ENCODE measurements at places on chromosomes 7 and 10. TPM values are rescaled to one million over a fixed set of nuclear protein-coding genes. Genes with fewer than 3 reads are reported as not detected.
A peak's percentile ranks its signal among the peaks of the same experiment; 100 is the strongest.

DNA sequence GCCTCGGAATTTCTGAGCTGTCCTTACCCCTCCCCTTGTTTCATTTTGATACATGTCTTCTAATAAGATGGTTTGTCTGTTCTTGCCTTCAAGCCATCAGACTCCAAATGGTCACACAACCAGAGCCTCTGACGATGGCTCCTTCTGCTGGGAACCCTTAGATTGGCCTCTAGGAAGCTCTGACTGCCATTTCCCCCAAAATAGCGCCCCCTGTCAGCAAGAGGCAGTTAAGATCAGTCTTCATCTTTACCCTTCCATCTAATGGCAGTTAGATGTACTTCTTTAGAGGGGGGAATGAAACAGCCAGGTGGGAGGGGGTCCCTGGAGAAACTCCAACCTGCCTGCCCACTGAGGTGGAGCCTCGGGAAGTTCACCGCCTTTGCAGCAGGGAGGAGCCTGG lies 85.8 kb upstream of the GPR22 start:
- no peak for DNase-seq

- no peak for DNase-seq
Observed at GRCh38 chr10:53022611-53023088, 250.1 kb upstream of the MBL2 start.

EPO gene
- 0.41 TPM for polyA plus RNA-seq

- no peak for DNase-seq
Observed at GRCh38 chr10:101489355-101489754, 98.7 kb downstream of the POLL start.

GRCh38 chr10:89782470-89782869 lies 81.1 kb downstream of the KIF20B start:
- DNase-seq: no peak

GRCh38 chr10:114613237-114613979 lies 44.7 kb downstream of the ABLIM1 start:
- no peak for DNase-seq

GRCh38 chr7:4841007-4841784 lies 20.6 kb downstream of the PAPOLB start:
- no peak for DNase-seq

DNA sequence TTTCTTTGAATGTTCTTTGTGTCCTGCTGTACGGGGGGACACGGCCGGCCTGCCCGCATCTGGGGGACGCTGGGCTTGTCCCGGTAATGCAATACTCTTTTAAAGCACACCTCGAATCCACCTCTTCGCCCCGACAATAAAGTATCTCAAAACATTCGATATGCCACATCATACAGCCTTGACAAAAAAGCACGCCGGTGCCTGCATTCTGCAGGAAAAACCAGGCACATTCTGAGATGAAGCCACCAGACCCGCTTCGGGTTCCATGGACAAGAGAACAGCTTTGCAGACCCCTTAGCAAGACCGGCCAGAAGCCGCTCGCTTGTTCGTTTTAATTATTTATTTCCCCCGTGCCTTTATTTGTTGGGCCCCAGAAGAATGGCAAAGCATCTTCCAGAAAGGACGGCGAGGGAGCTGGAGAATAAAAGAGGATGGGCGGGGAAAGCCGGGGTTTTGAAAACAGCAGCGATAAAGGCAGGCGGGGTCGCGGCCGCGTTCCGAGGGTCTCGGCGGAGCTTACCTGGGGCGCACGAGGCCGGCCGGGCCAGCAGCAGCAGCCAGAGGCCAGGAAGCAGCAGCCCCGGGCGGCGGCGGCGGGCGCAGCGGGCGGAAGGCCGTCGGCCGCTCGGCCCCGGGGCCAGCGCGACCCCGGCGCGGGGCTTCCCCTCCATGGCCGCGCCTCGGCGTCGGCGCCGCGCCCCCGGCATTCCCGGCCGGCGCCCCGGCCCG lies 462 bp downstream of the KIAA1549 start:
- no peak for DNase-seq

- DNase-seq: no peak
Observed at GRCh38 chr7:48660306-48660870, 264.0 kb upstream of the CDC14C start.

DNA sequence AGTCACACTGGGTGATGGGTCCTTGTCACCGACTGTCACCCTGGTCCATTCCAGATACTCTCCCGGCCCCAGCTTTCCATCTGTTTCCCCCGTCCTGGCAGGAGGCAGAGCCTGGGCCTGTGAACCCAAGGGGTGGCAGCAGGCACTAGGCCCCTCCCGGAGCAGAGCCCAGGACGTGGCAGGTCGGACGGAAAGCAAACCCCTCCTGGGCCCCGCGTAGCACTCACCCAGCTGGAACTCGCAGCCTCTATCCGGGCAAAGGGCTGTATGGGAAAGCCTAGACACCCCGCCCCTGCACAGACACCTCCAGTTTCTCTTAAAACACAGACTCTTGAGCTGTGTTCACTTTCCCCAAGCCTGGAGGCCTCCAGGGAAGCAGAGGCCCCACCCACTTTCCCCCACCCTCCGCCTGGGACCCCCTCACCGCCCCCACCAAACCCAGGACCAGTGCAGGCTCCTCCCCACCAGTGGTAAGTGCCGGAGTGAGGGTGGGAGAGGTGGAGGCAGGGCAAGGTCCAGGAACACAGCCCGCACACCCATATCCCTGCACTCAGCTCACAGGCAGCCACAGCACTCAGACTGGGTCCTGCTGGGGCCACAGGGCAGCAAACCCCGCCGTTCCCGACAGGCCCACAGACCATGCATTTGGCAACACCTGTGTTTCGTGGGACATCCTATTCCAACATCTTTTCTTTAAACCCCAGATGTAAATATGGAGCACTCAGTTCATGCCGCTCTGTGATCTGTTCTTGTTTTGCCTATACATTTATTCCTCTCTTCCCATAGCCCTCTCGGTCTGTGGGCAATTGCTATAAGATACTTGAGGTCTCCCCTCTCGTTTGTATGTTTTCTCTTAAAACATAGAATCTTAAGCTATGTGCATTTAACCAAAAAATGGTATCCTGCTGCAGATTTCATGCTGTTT lies 98.2 kb upstream of the PDGFA start:
- no peak for DNase-seq

- DNase-seq: no peak
Observed at GRCh38 chr7:47782022-47782421, 166.2 kb downstream of the PKD1L1 start.

DNA sequence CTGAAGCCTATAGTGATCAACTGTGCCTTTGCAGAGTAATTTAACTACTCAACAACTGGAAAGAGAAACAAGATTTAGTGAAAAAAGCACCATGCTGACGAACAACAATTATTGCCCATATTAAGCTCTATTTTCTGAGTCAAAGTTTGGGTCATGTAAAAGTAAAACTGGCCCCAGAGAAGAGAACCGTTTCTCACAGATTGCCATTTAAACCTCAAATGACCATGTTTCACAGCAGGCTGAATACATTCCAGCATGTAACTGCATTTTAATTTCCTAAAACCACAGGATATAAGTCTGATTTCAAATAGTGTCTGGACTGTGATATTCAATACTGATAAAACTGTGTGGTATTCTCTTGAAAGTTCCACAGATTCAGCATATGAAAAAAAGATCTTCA lies 140.7 kb downstream of the ATE1 start:
- DNase-seq: no peak

GRCh38 chr7:50397971-50398324 lies 52.2 kb downstream of the FIGNL1 start:
- no peak for DNase-seq

NKX6-2 gene
- not detected for polyA plus RNA-seq

DNA sequence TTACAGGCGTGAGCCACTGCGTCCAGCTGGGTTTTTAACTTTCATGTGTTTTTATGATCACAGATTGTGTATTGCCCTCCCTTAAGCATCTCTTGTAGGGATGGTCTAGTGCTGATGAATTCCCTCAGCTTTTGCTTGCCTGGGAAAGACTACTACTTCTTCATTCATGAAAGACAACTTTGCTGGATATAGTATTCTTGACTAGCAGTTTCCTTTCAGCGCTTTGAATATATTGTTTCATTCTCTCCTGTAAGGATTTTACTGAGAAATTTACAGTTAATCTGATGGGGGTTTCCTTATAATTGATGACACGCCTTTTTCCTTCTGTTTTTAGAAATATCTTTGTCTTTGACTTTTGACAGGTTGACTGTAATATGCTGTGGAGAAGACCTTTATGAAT lies 33.2 kb downstream of the STK31 start:
- no peak for DNase-seq

GRCh38 chr10:28492116-28492920 lies 40.6 kb upstream of the WAC start:
- no peak for DNase-seq

GRCh38 chr7:80263333-80263732 lies 128.7 kb downstream of the GNAI1 start:
- DNase-seq: no peak

CRPPA gene
- 0.66 TPM for polyA plus RNA-seq

PSMA2 gene
- polyA plus RNA-seq: 112 TPM

- no peak for DNase-seq
Observed at GRCh38 chr7:76392531-76393115, 16.9 kb downstream of the SSC4D start.

- DNase-seq: no peak
Observed at GRCh38 chr7:79515358-79515757, 61.9 kb upstream of the MAGI2 start.

- no peak for DNase-seq
Observed at GRCh38 chr7:116730097-116731022, 58.4 kb downstream of the MET start.

DNA sequence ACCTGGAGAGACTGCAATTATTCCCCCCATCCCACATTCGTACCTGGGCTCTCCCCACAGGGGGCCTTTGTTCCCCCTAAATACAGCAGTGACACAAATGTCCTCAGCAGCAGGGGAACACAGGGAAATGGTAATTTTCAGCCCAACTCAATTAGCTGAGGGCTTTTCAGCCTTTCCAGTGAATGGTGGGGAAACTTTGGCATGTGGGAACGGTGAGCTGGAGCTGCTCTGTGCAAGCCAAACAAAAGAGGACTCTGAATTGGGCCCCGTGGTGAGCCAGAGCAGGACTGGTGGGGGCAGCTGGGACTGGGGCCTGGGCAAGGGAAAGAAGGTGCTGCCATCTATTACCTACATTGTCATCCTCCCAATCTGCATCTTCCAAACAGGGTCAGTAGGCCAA lies 51.0 kb downstream of the FBXW4 start:
- DNase-seq: no peak

GRCh38 chr10:37794305-37794976 lies 63.0 kb downstream of the ZNF248 start:
- no peak for DNase-seq

GRCh38 chr7:33590916-33591315 lies 314.4 kb upstream of the BMPER start:
- no peak for DNase-seq

DNA sequence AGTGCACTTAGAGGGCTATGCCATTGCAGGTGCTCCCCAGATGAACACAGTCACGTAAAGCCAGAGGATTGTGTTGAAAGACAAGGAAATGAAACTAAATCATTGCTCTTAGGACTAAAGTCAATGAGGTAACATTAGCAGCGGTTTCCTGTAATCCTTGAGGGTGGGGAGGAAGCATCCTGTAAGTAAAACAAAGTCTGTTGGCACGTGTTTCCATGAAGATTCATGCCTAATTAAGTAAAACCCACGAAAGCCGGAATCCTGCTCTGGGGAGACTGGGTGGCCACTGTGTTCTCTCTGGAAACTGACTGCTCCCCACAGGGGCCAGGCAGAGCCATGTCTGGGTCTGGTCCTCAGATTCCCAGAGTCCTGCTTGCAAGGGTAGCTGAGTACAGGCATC lies 18.3 kb downstream of the STEAP1B start:
- no peak for DNase-seq

LFNG gene
- polyA plus RNA-seq: 17.7 TPM

AGMO gene
- polyA plus RNA-seq: not detected

- no peak for DNase-seq
Observed at GRCh38 chr7:96637522-96637921, 72.1 kb downstream of the SEM1 start.

DNA sequence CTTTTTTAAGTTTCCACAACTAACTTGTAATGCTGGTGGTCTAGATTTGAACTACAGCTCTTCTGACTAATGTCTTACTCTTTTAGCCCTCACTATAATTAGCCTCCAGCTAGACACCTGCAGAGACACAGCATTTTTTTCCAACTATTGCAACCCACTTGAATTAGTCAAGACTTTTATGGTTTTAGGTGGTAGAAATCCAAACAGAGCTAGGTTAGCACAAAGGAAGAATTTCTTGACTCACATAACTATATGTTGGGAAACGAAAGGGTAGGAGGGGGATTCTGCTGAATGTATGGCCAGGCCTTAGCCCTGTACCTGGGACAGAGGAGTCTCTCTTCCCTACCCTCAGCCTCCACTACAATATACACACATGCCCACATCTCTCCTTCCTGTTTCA lies 586.1 kb downstream of the INHBA start:
- peak; percentile 72 for DNase-seq

AKR1D1 gene
- polyA plus RNA-seq: not detected

- no peak for DNase-seq
Observed at GRCh38 chr7:70631718-70632117, 500.2 kb upstream of the GALNT17 start.

TBX20 gene
- polyA plus RNA-seq: not detected

DNA sequence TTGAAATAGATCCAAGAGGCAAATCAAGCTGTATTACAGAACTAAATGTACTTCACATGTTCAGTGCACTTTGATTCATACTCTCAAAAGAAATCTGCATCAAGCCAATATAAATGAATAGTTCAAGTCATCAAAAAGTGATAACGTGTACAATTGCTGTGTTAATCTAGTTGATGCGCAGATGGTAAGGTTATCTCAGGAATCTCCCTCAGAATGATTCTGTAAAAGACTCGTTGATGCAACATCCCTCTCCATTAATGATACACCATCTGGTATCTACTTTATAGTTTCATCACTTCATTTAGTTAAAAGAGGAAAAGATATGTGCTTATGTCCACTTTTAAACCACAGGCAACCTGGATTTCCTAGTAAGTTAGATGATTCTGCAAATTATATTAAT lies 200.6 kb downstream of the CHCHD3 start:
- DNase-seq: no peak

GRCh38 chr10:88222881-88223280 lies 359.5 kb downstream of the PTEN start:
- no peak for DNase-seq

DNA sequence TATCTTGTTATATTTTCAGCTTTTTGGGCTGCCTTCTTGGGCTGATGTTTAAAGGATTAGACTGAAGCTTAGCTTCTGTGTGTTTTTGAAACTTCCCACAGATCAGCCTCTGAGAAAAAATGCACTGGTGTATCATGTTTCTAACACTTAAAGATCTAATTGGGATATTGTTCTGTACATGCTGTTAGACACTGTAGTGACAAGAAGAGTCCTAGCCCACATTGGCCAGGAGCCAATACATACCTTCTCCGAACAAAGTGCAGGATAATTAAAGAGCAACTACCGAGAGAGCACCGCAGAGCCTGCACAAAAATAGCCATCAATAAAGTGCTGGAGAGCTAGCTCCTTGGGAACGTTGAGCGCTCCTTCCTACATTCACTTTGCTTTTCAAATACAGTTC lies 289.4 kb upstream of the SP8 start:
- no peak for DNase-seq

- DNase-seq: no peak
Observed at GRCh38 chr7:2613931-2614600, 17.7 kb upstream of the TTYH3 start.

OR2A1 gene
- polyA plus RNA-seq: not detected
